ENCODE measurements at places on chromosomes 4 and X.

- DNase-seq = no peak
Measured at GRCh38 chrX:40749681-40750494, 14.5 kb upstream of the MED14 start.

- no peak for DNase-seq
Measured at GRCh38 chr4:152289941-152290340, 246.0 kb downstream of the FBXW7 start.

DNA sequence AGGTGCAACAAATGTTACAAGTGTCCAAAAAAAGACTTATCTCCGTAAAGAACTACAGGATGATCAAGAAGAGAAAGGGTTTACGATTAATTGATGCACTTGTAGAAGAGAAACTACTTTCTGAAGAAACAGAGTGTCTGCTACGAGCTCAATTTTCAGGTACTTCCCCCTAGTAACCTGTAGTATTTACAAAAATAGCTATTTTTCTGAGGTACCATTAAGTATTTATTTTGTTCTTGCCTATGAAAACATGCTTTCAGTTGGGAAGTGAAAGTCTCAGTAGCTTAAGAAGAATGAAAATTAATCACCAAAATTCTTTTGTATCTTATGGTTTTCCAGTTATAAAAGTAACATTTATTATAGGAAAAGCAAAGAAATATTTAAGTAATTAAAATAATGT is 5.9 kb downstream of the THAP9 start:
- no peak for DNase-seq

DNA sequence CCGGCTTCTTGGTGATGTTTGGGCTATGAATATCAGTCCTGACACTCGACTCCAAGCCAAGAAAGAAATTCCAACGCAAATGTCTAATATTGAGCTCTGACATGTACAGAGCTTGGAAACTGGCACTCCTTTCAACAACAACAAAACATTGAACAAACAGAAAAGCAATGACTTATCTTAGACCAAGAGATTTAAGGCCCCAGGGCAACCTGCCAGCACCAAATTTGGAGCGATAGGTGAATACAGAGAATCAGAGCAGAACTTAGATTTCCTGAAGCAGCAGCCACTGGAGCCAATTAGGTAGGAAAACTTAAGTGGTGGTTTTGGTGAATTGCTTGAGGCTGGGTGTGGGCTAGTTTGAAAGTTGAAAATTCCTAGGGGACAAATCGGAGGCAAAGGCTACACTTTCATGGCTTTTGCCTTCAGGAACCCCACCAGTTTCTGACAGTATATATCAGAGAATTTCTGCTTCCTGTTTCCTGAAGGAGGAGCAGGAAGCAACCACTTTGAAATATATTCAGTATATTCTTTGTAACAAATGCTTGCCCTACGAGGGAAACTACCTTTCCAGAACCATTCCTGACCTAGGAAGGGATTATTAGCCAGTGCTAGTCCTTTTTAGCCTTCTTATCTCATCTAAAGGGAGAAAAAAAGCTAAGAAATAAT is 10.1 kb upstream of the FMR1 start:
- no peak for DNase-seq

GRCh38 chrX:116694046-116694445 is 231.3 kb upstream of the CT83 start:
- no peak for DNase-seq

DNA sequence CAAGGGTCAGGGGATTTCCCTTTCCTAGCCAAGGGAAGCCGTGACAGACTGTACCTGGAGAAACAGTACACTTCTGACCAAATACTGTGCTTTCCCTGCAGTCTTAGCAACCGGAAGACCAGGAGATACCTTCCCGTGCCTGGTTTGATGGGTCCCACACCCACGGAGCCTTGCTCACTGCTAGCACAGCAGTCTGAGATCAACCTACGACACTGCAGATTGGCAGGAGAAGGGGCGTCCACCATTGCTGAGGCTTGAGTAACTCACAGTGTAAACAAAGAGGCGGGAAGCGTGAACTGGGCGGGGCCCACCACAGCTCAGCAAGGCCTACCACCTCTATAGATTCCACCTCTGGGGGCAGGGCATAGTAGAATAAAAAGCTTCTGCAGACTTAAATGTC is 48.7 kb upstream of the SRD5A3 start:
- no peak for DNase-seq

GRCh38 chrX:18426004-18426320 is 554 bp downstream of the CDKL5 start:
- DNase-seq = no peak

DNA sequence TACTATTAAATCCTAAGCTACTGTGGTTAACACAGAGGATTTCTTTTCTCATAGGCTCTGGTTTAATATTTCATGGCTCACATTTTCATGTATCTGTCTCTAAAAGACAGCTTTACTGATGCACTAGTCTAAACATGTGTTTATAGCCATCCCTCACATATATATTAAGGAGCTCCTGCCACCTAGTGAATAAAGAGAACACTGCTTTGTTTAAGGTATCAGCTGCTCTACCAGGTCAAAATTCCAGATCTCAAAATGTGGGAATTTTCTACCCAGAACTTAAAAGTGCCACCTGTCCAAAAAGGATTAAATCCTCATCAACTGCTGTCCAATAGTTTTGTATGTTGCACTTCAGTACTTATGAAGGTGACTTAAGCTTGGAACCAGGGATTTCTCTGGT is 188.5 kb upstream of the TEX13C start:
- no peak for DNase-seq

DNA sequence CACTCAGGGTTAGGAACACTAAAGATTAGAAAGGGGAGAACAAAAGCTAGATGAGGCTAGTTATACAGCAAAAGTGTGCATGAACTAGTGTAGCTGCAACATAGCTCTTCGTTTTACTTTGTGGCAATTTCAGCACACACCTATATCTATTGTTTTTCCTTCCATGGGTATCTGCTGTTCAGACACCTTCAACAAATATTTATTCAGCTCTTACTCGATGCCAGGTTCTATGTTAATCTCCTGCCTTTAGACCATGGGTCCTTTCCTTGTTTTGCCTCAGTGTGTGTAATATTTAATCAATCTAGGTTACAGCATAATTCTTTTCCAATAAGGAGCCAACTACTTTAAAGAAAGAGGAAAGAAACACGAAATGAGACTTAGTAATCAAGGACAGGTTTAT is 10.4 kb upstream of the FAM9A start:
- DNase-seq = no peak

DNA sequence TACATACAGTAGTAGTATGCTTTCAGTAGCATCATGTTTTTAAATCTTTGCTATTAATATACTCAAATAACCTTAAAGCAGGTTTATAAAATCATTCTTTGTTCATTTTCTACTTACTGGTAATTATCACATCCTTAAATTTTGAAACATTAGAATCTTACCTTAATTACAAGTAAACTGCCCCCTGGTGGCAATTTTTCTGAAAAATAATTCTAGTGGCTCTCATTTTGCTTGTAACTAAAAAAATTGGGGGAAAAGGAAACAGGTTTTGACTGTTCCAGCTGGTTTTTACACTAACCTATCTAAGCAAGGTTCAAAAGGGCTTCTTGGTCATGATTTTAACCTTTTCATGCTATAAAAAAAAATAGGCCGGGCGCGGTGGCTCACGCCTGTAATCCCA is 18.5 kb upstream of the DCAF4L1 start:
- no peak for DNase-seq

DNA sequence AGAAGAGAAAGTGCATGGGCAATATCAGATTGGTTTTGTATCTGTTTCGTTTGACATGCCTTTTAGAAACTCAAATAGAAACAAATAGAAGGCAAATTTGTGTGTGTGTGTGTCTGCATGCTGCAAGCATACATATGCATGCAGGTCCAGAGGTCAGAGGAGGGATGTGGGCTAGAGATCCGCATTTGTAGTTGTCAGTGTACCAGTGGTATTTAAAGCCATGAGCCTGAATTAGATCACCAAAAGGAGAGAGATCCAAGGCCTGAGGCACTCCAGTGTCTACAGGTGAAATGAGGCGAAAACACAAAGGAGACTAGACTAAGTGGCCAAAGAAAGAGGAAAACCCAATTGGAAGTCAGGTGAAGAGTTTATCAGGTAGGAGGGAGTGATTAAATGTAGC is 106.7 kb downstream of the CORIN start:
- no peak for DNase-seq

GRCh38 chrX:129845616-129846190 is 2.0 kb upstream of the ZDHHC9 start:
- no peak for DNase-seq

GRCh38 chr4:105666693-105667092 is 41.8 kb downstream of the INTS12 start:
- no peak for DNase-seq

DNA sequence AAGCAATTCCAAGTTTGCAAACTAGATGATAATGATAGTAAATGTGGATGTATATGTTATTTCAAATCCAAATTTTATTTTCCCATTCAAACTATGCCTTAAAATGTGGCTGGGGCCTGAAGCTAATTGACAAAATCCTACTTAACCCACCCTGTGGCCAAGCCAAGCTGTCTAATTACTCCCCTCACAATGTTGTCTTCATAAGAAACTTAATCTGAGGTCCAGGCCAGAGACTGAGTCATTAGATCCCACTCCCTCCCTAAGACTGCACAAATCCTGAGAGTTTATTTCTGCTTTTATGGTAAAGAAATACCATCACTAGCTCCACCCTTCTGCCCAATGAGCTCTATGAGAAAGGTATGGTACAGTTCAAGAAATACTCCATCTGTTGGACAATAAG is 16.6 kb downstream of the SMPX start:
- no peak for DNase-seq

- no peak for DNase-seq
Measured at GRCh38 chrX:130174045-130174704, 2.4 kb downstream of the RAB33A start.

DNA sequence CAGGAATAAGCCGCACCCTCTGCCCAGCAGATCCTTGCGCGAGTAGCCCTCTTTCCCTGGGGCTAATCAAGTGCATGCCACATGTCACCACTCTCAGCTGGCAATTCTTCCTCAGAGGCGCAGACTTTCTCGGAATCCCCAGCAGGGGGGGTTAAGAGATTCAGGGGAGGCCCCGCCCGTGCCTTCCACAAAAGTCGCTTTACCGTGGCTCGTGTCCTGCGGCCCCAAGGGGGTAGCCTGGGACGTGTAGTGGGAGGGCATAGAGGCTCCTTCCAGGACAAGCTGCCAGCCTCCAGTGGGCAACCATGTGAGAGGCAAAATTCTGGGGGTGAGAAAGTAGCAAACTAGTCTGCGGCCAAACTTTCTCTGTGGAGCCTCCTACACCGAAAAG is 652 bp downstream of the SRPX start:
- no peak for DNase-seq

DNA sequence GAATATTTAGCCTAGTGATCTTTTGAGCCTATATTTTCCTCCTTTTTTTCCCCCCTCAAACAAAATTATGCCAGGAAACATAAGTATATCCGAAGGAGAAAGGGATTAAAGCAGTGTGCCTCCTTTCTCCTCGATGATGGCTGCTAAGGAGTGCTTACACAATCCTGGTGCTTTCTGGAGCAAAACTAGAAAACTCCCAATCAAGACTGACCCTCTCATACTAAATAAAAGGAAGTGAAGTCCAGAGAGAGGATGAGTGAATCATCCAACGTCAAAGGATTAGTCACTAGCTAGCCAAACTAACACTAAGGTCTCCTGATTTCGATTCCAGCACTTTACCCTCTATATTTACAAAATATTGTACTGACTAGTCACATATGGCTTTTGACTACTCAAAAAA is 146.8 kb downstream of the PPP3CA start:
- no peak for DNase-seq

DNA sequence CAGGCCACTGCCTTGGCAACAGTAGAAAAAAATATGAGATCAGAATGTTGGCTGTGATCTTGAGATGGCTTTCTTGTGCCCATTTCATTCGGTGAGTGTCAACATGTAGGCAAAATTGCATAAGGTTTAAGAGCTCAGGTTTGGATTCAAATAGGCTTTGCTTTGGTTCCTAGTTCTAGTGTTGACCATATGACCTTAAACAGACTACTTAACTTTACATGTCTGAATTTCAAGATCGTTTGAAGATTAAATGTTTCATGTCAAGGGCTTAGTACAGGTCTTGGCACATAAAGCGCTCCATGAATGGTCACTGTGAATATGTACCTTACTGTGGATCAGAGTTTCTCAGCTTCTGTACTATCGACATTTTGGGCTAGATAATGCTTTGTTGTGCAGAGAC is 204.2 kb downstream of the MGST2 start:
- DNase-seq = no peak

DNA sequence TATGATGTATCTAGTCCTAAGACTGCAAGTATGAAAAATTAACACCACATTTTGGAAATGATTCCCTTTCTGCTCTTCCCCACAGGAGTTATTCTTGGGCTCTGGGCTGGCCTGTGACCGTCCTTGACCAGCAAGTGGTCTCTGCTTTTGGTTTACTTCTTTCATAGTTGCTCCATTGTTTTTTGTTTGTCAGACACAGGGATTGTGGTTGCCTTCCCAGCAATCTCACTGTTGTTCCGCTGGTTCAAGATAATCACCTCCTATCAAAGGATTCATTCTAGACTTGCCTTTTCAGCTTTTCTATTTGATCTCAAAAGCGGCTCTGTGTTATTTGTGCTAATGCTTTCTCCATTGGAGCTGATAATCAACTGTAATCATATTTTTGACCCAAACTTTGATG is 218.8 kb downstream of the MGST2 start:
- DNase-seq = no peak

GRCh38 chr4:56123051-56123450 is 174.3 kb downstream of the CEP135 start:
- DNase-seq = no peak

- DNase-seq = no peak
Measured at GRCh38 chr4:60911127-60911526, 289.0 kb upstream of the ADGRL3 start.

DNA sequence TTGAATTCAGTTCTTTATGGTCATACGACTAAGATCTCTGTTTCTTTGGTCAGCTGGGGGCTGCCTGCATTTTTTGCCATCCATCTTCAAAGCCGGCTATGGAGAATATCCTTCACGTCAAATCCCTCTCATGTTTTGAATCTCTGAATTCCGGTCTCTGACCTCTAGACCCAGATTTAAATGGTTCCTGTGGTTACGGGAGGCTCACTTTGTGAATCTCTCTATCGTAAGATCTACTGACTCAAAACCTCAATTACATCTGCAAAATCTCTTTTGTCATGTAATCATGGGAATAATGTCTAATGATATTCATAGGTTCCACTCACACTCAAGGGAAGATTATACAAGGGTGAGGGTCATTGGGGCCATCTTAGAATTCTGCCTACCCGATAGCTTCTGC is 5.7 kb upstream of the MPC1L start:
- DNase-seq = no peak

DNA sequence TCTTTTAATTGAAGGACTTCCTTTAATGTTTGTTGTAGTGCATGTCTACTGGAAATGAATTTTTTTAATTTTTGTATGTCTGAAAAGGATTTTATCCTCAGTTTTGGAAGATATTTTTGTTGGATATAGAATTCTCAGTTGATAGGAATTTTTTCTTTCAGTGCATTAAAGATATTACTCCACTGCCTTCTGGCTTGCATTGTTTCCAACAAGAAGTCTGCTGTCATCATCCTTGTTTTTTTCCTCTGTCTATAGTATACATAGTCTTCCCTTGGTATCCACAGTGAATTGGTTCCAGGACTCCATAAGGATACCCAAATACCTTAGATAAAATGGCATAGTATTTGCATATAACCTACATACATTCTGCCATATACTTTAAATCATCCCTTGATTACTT is 33.5 kb downstream of the SCD5 start:
- DNase-seq = no peak

Data from CD8-positive, alpha-beta T cell (primary cell).